GM12892 (cell line): ENCODE measurements at places on chromosomes 11 and 22.

DNA sequence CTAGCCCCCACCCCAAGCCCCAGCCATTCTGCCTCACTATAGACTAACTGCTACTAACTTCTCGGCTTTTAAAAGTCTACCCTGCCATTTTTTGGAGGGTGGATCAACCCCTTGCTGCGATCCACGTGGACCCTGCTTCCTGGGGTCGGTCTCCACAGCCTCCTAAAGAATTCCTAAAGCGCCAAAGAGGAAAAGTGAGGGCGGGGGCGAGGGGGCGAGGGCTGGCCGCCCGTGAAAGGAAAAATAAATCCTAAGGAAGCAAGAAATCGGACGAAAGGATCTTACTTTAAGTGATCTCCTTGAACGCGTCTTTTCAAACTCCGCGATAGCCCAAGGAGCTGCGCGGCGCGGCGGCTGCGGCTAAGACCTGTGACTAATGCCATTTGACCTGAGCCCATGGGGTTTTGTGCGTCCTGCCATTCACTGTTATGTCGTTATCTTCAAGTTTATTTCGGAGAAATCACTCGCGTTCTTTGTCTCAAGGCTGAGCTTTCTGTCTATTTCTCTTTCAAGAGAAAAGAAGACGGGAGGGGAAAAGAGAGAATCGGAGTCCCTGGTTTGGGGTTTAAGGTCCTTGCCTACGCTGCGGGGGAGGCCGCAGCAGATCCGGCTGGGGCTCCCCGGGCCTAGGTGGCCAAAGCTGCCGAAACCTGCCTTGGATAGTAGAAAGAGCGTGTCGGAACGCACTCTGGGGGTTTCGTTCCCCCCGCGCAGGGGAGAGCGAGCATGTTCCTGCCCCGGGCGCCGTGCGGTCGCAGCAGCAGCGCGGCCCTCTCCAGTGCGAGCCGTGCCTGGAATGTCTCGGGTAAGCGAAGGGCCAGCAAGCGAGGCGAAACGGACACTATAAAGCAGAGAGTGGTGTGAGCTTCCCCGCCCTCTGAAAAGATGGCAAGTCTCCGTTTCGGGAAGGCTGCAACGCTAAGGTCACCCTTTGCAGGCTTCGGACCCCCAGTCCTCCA is 2.8 kb upstream of the DBX1 start:
- no peak for DNase-seq

DNA sequence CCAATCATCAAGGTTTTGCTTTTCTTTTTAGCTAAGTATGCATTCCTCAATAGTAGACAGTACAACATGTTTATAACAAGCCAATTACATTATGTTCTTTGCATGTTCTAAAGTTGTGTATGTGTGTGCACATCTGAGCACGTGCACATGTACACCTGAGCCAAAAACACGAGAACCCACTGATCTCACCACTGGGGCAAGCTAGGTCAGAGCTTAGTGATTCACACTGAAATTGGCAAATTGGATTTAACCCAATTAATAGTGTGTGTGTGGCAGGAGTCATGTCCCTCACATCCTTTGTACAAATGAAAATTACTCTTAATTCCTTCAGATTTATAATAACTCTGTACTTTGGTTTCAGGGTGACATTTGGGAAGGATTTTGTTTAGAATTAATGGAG is 145.7 kb upstream of the TEAD1 start:
- no peak for DNase-seq

GRCh38 chr11:102415304-102415916 is 37.2 kb downstream of the TMEM123 start:
- DNase-seq: no peak

- no peak for DNase-seq
These were observed 35.7 kb upstream of the NNMT start for GRCh38 chr11:114260483-114260882.

DNA sequence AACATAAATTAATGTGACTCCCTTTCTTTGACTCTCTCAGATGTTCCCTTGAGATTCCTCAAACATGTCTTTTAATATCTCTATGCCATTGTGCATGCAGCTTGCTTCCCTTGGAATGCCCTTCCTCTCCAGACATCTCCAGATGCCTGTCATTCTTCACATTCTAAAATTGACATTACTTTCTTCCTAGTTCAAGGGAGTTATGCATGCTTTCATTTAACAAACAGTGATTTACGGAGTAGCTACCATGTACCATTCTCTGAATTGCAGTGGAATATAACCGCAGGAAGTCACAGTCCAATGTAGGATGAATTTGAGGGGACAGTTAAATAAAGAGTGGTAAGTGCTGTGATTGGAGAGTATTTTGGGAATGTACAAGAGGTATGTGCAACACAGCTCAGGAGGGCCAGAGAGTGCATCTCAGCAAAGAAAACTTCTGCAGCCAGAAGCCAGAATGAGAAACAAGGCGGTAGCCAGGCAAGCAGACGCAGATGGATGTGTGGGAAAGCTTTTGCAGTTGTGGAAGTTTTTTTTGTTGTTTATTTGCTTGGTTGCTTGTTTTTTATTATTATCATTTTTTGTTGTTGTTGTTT is 18.7 kb downstream of the MMP10 start:
- DNase-seq: no peak

DNA sequence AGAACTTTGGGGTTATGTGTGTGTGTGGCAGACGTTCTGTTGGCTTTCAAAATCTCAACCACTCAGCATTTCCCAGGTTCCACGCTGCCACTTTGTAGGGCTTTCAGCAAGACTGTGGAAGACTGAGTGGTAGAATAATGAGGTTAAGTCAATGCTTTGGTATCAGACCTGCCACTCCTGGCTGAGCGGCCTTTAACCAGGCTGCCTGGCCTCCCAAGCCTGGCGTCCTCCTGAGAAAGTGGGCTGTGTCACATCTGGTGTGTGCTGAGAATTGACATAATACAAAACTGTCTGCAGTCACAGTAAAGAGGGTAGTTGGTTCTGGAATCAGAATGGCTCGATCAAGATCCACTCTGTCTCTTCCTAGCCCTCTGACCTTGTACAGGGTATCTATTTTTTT is 126.5 kb downstream of the DBX1 start:
- DNase-seq: no peak

DNA sequence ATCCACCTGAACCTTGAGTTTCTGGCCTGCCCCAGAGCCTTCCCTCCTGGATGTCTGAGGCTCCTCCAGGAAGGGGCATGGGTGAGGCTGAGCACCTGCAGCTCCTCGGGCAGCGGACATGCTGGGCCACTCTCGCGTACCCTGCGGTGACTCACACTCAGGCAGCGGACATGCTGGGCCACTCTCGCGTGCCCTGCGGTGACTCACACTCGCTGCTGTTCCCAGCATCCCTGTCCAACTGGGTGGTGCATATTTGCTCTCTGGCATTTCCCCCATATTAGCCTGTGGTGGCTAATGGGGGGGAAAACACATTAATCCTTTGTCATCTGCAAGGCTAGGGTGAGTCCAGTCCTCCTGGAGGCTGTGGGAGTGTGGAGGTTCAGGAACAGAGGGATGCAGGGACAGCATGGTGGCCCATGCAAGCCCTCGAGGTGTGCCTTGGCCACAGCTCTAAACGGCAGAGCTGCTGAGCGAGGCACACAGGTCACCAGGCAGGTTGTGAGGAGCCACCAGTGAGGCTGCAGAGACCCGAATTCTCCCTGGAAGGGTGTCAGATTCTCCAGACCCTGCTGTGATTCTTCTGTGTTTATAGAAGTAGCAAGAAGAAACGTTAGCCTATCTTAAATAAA is 728.1 kb downstream of the BRD1 start:
- no peak for DNase-seq

DNA sequence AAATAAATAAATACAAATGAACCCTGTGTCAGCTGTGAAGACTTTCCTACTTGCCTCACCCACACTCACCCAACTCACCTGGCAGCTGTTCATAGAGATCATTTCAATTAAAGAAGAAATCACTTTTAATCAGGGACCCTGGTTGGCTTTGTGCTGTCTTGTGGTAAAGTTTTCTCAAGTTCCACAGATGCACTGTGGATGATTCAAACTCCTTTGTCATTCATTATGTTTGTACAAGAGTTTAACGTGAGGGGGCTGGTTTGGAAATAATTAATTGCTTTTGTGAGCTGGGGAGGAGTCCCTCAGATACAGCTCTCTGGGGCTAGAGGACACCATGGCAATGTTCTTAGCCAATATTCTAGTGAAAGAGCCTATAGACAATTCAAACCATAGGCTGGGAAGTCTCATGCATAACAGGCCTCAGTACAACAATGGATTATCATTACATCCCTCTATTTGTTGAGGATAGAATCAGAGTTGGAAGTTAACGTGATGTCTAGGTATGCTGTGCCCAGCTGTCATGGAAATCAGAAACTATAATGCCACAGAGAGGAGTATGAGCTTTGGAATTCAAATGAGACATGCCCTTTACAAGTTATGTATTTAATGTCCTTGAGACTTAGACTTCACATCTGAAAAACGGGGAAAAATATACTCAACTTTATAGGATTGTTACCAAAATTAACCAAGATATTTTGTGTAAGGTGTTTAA is 698.5 kb downstream of the KCNA4 start:
- DNase-seq: no peak

- DNase-seq: no peak
These were observed 61.3 kb upstream of the DBX1 start for GRCh38 chr11:20221566-20221965.

GRCh38 chr11:73477518-73477917 is 101.3 kb downstream of the RELT start:
- no peak for DNase-seq

DNA sequence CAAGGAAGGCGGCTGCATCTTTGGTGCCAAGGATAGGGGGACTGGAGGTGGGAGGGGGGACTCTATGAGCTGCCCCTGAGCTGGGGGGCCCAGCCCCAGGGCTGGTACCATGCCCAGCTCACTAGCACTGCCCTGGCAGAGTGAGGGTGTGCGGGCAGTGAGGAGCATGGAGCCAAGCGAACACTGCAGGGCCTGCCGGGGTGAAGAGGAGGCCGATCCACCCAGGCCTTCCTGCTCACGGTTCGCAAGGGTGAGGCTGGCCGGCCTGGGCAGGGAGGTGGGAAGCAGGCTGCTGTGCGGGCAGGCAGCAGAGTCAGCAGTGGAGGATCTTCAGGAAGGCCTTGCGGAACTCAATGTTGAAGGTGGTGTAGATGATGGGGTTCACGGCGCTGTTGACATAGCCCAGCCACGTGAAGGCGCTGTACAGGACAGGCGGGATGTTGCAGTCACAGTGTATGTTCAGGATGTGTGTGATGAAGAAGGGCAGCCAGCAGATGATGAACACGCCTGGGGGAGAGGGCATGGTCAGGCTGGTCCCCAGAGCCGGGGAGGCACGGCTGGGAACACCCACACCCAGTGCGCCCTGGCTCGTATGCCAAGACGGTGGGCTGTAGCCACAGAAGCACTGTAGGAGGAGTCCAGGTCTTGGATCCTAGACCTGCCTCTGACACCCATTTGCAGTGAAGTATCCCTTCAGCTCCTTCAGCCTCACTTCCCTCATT is 23.0 kb downstream of the ANKK1 start:
- DNase-seq: no peak

- no peak for DNase-seq
These were observed 8.6 kb downstream of the MOB2 start for GRCh38 chr11:1478011-1478410.

DNA sequence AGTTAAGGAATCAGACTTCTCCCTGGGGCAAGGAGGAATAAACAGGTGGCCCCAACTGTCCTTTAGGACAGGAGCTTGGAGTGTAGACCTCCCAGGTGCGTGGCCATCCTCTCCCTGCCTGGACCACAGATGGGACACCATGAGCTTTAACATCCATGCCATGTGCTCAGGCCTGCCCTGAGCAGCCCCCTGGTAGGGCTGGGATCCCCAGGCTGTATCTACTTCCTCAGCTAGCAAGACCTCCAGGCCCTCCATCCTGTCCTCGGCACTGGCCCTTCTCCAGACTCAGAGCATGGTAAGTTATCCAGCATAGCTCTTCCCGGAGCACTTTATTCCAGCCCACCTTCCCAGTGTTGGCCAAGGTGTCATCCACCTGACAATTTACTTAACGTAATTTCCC is 5.7 kb downstream of the CD6 start:
- DNase-seq: no peak

- DNase-seq: no peak
These were observed 14.4 kb downstream of the ATXN10 start for GRCh38 chr22:45686004-45686403.

- no peak for DNase-seq
These were observed 27.2 kb downstream of the FEZ1 start for GRCh38 chr11:125468852-125469251.

- peak; percentile 58 for DNase-seq
These were observed 16.1 kb upstream of the APOA1 start for GRCh38 chr11:116853461-116854073.

DNA sequence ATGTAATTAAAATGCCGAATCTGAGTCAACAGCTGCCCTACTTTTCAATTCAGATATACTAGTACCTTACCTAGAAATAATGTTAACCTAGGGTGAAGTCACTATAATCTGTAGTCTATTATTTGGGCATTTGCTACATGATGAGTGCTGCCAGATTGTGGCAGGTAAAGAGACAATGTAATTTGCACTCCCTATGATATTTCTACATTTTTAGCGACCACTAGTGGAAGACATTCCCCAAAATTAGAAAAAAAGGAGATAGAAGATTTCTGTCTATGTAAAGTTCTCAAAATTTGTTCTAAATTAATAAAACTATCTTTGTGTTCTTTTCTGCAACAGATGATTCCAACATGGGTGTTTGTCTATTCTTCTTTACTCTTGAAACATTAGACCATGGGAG is 14.1 kb downstream of the MS4A1 start:
- no peak for DNase-seq

DNA sequence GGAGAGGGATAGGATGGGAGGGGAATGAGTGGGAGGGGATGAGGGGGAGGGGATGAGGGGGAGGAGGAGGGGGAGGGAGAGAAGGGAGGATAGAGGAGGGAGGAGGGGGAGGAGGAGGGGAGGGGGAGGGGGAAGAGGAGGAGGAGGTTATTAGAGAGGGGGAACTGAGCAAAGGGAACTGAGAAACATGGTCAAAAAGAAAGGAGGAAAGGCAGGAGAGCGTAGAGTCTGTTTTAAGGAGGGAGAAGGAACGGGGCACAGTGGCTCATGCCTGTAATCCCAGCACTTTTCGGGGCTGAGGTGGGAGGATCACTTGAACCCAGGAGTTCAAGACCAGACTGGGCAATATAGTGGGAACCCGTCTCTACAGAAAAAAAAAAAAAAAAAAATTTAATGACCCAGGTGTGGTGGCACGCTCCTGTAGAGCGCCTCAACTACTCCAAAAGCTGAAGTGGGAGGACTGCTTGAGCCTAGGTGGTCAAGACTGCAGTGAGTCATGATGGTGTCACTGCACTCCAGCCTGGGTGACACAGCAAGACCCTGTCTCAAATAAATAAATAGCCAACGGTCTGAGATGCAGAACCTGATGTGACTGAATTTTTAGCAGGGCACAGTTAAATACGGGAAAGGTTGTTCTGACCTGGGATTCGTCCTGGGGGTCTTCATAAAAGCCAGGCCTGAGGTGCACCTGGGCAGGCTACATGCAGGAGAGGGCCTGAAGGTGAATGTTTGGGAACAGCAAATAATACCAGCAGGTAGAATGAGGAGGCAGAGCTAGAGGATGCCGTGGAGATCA is 4.0 kb downstream of the B3GNT6 start:
- no peak for DNase-seq

GRCh38 chr11:5923794-5924193 is 18.3 kb upstream of the OR56A3 start:
- no peak for DNase-seq
